ENCODE measurements at places on chromosomes 1 and 21.

DNA sequence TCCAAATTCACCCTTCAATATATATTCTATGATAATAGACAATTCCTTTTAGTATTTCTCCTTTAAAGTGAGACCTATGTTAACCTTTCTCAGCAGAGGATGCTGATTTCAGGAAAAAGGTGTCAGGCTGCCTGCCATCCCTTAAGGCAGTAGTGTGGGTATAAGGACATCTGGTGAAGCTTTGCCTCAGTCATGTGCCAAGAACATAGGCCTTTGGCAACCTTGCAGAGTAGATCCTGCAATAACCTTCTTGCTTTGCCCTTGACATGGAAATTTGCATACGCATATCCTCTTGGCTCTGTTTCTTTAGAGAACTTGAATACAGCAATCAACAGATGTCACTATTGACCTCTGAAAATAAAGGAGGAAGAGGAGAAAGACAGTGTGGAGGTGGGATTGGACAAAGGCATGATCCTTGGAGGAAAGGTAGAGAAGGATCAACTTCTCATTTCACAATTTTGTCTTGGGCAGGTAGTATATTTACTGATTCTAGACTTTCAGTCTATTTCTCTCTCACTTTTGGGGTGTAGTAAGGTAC is 21.1 kb upstream of the ZRANB2 start:
- DNase-seq: no peak

- DNase-seq: peak; percentile 15
Observed at GRCh38 chr1:19028110-19028509, 71.6 kb upstream of the IFFO2 start.

DNA sequence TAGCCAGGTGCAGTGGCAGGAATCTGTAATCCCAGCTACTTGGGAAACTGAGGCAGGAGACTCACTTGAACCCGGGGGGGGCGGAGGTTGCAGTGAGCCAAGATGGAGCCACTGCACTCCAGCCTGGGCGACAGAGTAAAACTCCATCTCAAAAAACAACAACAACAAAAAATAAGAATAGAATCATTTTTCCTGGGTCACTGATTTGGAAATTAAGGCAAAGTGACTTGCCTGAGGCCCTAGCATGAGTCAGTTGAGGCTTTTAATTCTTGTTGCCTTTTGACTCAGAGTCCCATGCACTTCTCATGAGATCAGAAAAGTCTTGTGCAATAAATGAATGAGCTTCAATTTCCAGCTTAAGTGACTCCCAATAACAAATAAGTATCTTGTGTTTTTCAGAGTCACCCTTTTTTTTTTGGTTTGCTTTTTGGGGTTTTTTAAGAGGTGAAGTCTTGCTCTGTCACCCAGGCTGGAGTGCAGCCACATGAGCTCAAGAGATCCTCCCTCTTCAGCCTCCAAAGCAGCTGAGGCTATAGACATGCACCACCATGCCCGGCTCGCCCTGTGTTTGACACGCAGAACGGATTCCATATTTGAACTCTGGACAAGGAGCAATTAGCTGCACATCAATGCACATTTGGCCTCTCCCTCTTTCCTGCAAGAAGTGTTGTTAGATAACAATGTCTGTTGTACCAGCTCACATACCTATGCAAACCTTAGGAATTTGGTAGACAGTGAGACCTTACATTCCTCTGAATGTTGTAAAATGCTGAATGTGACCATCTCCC is 3.4 kb upstream of the PLEKHM2 start:
- DNase-seq: no peak

GRCh38 chr1:43858324-43858723 is 75.3 kb upstream of the ARTN start:
- DNase-seq: no peak

DNA sequence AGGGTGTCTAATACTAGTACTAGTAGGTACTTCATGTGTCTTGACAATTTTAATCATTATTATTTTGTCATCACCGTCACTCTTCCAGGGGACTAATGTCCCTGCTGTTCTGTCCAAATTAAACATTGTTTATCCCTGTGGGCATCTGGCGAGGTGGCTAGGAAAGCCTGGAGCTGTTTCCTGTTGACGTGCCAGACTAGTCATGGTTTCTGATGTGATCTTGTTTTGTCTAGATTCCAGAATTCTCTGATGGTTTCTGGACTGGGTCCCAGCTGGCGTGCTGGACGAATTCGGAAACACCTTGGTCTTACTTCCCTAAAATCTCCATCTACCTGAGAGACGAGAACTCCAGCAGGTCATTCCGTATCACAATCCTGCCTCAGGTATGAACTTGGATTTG is 66.1 kb upstream of the FAM3B start:
- no peak for DNase-seq

- DNase-seq: no peak
Observed at GRCh38 chr1:32082022-32082421, 9.3 kb downstream of the TMEM39B start.

- DNase-seq: no peak
Observed at GRCh38 chr1:206464456-206464964, 5.8 kb upstream of the IKBKE start.

- no peak for DNase-seq
Observed at GRCh38 chr1:229132106-229132443, 138.8 kb upstream of the RAB4A start.

- DNase-seq: no peak
Observed at GRCh38 chr1:198701766-198702539, 63.1 kb downstream of the PTPRC start.

DNA sequence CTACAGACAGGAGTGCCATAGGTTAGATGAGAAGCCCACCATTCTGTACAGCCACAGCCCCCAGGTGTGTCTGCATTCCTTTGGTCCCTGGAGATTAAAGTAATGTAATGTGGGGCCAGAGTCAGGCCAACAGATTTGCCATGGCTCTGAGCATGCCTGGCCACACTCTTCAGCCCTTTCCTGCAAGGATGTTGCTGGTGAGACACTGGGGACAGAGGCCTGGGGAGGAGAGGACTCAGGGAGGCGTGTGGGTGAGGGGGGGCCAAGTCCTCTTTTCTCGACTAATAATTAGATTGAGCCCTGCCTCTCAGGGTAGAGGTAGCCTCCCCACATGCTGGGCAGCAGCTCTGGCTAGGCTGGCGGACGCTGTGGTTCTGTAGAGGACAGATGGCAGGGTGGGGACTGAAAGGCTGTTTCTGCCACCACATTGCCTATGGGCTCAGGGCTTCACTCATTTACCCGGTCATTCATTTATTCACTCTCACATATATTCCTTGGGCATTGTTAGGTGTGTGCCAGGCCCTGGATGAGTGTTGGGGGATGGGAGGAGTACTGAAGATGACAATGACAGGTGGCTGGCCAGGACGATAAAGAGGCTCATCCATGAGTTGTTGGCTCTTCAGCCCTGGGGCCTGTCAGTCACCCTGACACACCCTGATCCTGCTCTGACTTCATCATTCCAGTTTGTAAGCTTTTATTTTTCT is 7.1 kb upstream of the PRCC start:
- DNase-seq: no peak

DNA sequence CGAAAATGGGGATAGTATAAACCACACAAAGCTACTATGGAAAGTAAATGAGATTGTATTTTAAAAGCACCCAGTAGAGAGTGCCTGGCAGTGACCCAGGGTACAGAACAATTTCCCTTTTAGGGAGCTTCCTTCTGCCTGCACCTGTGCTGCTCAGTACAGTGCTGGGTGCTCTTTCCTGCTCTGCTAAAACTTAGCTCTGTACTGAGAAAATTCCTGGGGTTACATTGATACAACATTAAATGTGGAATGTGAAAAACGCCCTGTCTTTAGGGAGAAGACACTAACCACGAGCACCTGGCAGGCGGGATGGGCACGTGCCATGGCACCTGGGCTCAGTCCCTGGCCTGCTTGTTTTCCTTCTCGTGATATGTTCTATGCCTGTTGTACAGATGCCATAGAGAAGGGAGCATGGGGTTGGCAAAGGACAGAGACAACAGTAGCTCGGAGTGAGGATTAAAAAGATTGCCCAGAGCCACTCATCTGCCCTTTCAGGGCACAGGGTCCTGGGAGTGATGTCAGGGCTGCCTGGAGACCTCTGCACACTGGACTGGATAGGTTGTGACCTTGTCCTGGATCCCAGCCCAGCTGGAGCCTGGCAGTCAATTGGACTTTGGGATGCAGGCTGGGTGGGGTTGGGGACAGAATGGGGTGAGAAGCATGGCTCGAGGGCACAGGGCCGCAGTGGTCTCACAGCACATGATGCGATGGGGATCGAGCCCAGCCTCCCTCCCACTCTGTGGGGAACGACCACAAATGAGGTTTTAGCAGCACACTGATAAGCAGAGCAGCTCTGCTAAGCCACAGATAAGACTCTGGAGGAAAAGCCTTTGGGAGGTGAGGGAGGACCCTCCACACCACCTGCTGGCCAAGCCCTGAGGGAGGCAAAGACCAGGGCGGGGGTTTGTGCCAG is 4.2 kb downstream of the SPATA46 start:
- no peak for DNase-seq

GRCh38 chr1:234942012-234942332 is 186.7 kb downstream of the TOMM20 start:
- DNase-seq: no peak

- no peak for DNase-seq
Observed at GRCh38 chr1:149995927-149996326, 14.6 kb downstream of the OTUD7B start.

- no peak for DNase-seq
Observed at GRCh38 chr1:198096390-198096789, 60.4 kb upstream of the NEK7 start.

GRCh38 chr1:202587859-202588485 is 122.3 kb downstream of the SYT2 start:
- no peak for DNase-seq

GRCh38 chr1:204453141-204453772 is 41.3 kb downstream of the PIK3C2B start:
- DNase-seq: no peak

DNA sequence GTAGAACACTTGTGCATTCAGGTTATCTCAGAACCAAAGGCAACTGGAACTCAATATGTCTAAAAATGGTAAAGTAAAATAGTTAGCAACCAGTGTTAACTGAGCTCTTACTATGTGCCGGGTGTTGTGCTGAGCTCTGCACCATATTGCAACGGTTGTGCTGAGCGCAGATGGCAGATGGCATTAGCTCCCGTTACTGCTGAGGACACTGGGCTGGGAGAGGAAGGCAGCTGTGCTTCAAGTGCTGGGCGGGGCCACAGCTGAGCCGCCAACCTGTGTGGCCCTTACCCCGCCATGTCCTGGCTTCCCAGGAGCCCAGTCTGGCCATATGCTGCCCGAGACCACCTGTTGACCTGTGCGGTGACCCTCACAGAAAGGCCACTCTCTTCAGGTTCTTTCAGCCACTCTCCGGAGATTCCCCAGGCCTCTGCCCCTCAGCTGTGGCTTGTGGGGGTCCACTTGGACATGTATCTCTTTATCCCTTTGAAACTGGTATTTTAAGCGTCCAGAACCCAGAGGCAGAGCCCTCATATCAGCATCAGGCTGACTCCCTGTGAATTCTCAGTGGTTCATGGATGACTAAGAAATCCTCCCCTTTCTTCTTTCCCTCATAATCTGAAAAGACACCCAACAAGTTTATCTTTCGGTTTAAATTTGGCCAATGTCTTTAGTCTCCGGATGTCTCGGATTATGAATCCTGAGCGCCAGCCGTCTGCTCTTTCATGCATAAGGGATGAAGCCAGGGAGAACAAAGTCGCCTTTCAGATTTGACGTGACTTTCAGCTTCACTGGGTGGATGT is 26.4 kb downstream of the LDLRAP1 start:
- no peak for DNase-seq

DNA sequence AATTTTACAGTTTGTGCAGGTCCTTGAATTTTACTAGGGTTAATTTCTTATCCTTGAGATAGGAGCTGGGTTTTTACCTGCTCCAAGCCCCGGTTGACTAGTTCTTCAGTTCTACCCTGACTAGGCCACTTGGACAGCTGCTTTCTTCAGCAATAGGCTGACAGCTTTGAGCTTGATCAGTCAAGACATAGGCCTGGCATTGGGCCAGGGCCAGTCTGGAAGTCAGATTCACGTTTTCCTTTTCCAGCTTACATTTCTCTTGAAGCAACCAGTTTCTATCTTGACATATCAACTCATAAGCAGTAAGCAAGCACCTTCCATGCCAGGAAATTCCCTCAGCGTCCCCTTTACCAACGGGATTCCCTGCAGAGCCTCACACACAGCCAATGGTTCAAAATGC is 63.7 kb upstream of the AJAP1 start:
- no peak for DNase-seq

- no peak for DNase-seq
Observed at GRCh38 chr1:78840453-78841271, 165.9 kb downstream of the ADGRL4 start.

GRCh38 chr1:84402060-84402459 is 3.8 kb downstream of the DNASE2B start:
- DNase-seq: no peak

DNA sequence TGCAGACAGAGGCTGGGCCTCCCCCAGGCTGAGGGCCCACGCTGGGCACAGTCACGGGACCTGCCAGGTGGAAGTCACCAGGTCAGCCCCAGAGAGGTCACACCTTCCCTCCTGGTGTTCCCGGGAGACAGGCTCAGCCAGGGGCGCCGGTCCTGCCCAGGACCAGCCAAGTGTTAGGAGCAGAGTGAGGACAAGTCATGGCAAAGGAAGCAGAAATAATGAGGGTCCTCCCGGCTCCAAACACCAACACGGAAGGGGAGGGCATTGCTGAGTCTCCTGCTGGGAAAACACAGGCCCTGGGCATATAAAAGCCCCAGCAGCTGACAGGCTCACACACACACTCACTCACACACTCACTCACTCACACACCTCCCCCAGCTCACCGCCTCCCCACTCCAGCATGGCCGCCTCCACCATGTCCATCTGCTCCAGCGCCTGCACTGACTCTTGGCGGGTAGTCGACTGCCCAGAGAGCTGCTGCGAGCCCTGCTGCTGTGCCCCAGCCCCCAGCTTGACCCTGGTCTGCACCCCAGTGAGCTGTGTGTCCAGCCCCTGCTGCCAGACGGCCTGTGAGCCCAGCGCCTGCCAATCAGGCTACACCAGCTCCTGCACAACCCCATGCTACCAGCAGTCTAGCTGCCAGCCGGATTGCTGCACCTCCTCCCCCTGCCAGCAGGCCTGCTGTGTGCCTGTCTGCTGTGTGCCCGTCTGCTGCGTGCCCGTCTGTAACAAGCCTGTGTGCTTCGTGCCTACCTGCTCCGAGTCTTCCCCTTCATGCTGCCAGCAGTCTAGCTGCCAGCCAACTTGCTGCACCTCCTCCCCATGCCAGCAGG is at the start of gene KRTAP10-10:
Gene KRTAP10-10 (plus strand): TSS at position 339 of the 833 bp plus-strand sequence. CDS start 62 bp downstream, at position 401.
- DNase-seq: no peak

- no peak for DNase-seq
Observed at GRCh38 chr1:181643631-181644030, 160.3 kb downstream of the CACNA1E start.
